ENCODE measurements at places on chromosomes 3 and 15.

GRCh38 chr15:47402829-47403228 lies 314.5 kb upstream of the SEMA6D start:
- DNase-seq = no peak

- DNase-seq = no peak
Measured at GRCh38 chr15:82995076-82995475, 9.1 kb downstream of the RAMAC start.

DNA sequence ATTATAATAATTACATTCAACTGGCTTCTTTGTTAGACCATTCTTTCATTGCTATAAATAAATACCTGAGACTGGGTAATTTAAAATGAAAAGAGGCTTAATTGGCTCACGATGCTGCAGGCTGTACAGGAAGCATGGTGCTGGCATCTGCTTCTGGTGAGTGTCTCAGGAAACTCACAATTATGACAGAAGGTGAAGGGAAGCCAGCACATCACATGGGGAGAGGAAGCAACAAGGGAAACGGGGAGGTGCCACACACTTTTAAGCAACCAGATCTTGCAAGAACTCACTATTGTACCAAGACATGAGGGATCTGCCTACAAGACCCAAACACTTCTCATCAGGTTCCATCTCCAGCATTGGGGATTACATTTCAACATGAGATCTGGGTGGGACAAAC lies 413.1 kb upstream of the ARRDC4 start:
- no peak for DNase-seq

- DNase-seq = no peak
Measured at GRCh38 chr3:175916191-175916934, 1057.2 kb downstream of the NAALADL2 start.

- DNase-seq = no peak
Measured at GRCh38 chr15:101009176-101009575, 90.0 kb downstream of the LRRK1 start.

- DNase-seq = no peak
Measured at GRCh38 chr3:120418446-120418845, 32.3 kb downstream of the FSTL1 start.

GRCh38 chr3:48896936-48897335 lies 1.7 kb downstream of the SLC25A20 start:
- no peak for DNase-seq

- peak; percentile 10 for DNase-seq
Measured at GRCh38 chr3:118863731-118864322, 170.8 kb downstream of the IGSF11 start.

DNA sequence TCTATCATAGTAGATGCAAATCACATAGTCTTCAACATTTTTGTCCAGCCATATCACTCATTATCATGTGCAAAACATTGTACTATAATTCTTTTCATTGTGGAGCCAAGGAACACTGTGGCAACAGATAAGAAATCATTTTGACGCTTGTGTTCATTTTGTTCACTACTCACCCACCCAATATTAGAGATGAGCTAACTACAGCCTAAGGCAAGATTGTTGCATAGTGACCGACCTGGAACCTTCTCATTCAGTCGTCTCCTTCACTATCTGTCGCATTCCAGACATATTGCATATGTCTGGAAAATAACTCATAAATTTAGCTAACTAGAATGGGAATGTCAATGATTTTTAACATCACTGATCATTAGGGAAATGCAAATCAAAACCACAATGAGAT lies 270.3 kb downstream of the CGGBP1 start:
- DNase-seq = no peak

DNA sequence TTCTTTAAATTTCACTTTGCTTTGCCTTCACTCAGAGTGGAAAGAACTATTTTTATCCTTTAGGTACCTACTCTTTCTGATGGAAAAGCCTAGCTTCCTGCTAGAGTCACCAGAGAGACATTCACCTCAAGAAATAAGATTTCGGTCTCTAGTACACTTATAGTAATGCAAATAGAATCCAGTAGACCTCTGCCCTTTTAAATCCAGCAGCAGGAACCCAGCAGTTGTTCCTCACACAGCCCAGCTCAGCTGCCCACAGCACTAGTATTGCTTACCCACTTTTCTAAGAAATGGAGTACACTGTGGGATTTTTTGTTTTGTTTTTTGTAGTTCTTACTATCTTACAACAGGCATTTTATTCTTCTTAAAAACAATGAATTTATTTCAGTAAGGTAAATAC lies 497.0 kb upstream of the CCDC54 start:
- no peak for DNase-seq

GRCh38 chr3:128895843-128896697 lies 16.6 kb downstream of the ACAD9 start:
- no peak for DNase-seq

GRCh38 chr3:31247850-31248562 lies 284.7 kb upstream of the STT3B start:
- peak; percentile 64 for DNase-seq

DNA sequence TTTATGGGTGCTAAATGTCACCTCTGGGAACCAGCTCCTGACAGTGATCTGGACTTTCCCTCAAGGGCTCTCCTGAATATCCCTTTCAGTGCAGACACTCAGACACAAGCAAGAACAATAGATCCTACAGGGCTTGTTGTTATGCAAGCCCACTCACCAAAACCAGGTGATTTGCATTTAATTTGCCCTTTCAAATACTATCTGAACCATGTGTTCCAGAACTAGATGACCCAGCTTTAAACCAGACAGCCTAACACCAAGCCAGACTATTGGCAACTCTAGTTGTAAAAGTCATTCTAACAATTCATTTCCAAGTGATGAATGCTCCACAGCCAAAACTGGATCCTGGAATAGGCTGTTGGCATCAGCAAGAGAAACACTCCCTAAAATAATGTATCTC lies 5.6 kb upstream of the ATP8B4 start:
- no peak for DNase-seq

- no peak for DNase-seq
Measured at GRCh38 chr15:44028349-44028748, 166.7 kb downstream of the FRMD5 start.

GRCh38 chr3:158936530-158937113 lies 134.8 kb downstream of the MFSD1 start:
- no peak for DNase-seq

DNA sequence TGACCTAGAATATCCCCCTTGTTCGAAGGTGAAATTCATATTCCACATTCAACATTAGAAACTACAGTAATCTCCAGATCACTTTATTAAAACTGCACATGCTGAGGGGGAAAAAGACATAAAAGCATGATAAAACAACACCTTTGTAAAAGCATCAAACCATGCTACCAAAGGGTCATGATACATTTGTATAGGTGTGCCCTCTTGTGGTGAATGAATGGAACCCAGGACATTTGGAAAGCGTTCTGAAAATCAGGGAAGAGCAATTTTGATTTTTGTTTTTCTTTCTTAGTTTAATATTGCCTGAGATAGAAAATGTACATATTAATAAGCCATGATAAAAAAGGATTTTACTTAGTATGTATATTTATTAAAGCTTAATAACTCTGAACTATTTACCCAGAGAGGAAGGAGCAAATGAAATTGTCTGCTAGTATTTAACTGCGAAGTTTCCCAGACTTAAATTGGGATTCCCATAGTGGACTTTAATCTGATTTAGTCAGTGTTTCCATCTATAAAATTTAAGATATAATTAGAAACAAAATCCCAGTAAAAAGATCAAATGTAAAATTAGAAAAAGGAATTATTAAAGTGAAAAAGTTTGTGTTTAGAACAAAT lies 105.8 kb upstream of the ARL6 start:
- DNase-seq = peak; percentile 8

DNA sequence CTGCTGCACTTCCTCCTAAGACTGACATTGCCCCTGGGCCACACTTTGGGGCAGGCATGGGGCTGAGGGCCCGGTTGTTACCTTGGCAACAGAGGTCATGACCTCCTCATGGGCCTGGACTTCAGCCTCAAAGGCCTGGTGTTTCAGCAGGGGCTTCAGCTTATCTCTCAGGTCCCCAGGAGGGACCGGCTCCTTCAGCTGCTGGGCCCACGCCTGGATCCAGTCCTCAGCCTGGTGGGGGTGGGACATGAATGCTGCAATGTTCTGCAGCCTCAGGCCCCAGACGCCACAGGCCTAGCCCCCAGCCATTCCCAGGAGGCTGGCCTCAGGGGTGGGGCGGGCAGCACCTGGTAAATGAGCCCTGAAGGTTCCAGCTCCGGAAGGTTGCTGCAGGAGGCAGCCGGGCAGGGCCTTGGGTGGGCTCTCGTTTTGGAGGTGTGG lies 27.6 kb downstream of the SPTBN5 start:
- no peak for DNase-seq

- DNase-seq = no peak
Measured at GRCh38 chr3:150232992-150233451, 175.1 kb upstream of the TSC22D2 start.

DNA sequence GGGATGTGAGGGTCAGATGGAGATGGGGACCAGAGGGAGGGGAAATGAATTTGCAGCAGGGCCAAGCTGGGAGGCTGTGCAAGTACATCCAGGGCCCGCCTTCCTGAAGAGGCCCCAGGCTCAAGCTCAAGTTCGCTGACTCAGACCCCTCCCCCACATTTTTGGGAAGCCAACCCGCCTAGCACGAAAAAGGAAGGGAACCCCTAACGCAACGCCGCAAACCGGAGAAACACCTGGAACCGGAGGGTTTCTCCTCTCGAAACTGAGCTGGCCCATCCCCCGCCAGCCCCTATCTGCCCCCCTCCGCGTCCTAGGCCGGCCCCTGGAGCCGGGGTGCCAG lies 624 bp downstream of the AP3B2 start:
- DNase-seq = peak; percentile 16

- DNase-seq = no peak
Measured at GRCh38 chr3:74302969-74303368, 311.5 kb downstream of the CNTN3 start.

DNA sequence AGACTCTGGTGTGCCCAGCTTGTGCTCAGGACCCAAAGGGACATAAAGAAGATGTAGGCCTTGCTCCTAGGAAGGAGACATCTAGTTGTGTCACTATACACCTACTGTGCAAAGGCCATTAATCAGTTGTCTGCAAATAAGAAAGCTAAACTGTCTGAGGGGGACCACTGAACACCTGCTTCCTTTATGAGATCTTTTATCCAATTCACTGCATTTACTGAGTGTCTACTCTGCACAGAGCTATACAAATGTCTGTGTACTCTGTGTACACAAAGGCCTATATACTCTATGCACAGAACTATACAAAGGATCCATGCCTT lies 124.8 kb downstream of the CTNNB1 start:
- DNase-seq = no peak

- no peak for DNase-seq
Measured at GRCh38 chr15:31478702-31479221, 152.1 kb downstream of the KLF13 start.

- no peak for DNase-seq
Measured at GRCh38 chr15:47496343-47497185, 220.7 kb upstream of the SEMA6D start.

DNA sequence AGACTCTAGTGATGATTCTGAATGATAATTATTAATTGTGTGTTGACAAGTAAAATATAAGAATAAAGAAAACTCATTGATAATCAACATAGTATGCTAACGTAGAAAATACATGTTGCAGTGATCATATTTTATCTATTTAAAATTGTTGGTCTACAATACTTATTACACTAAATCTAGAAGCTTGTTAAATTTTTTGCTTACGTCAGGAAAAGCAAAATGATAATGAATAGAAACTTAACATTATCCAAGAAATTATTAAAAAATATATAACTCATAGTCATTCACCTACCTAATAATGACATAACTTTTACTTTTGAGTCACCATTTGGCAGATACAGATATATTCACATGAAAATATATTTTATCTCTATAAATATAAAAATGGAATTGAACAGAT lies 984.1 kb downstream of the PLOD2 start:
- no peak for DNase-seq

GRCh38 chr15:22980189-22981050 lies at the start of gene CYFIP1:
Gene CYFIP1 (minus strand): TSS chr15:22980368. CDS start chr15:22947285, 33,083 bp downstream.
- DNase-seq = peak; percentile 75

DNA sequence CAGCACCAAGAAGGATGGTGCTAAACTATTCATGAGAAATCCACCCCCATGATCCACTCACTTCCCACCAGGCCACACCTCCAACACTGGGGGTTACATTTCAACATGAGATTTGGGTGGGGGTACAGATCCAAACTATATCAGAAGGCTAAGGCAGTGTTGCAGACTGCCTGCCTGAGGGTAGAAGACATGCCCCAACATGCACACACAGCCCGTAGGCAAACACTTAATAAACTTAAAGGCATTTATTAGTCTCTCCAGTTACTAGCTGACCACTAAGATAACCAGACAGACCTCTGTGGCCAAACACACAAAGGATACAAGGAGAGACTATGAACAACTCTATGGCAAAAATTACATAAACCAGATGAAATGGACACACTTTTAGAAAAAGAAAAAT lies 10.2 kb downstream of the FAM162A start:
- no peak for DNase-seq

- no peak for DNase-seq
Measured at GRCh38 chr3:127424766-127425504, 137.1 kb upstream of the PRR20G start.

- DNase-seq = no peak
Measured at GRCh38 chr3:66041116-66041515, 2.4 kb upstream of the MAGI1 start.

- DNase-seq = no peak
Measured at GRCh38 chr3:182794455-182795388, 1.4 kb downstream of the ATP11B start.

DNA sequence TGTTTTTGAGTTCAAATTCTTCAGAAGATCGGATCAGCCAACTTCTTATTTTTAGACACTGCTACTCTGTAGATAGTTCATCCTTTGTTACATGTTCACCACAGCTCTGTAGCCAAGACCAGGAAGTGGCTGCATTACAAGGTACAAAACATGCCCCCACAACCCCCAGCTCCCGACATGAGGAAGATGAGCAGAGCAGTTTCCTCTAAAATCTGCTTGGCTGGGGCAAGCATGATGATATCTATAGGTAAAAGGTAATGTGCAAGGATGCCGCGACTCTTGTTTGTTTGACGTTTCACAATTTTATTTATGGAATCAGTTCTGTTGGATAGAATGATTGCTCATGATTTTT lies 126.5 kb upstream of the GRM7 start:
- DNase-seq = no peak

DNA sequence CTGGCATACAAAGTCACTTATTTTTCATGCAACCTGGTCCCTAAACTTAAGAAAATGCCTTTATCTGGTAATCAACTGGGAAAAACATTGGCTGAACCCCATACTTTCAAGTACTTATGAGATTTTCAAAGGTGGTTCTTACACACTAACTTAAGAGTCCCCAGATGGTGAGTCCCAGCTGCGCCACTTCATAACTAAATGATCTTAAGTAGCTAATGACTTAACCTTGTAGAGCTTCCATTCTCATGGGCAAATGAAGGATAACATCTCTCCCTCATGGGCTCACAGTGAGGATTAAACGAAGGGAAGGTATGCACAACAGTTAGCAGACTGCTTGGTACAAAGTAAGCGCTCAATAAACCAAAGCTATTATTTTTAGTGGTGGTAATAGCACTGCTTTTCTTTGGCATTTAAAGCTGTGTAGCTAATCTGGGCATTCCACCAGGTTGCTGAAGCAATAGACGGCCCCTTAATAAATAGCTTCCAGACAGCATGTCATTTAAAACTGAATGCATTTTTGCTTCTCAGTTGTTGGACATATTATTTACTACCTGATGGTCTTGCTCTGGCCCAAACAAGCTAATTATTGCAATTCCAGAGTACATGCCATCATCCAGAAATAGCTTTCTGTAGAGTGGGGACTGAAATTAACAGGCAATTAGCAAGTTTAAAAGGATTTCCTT lies 55.4 kb downstream of the LIPC start:
- DNase-seq = no peak
